ENCODE measurements at places on chromosomes 2 and 18.

DNA sequence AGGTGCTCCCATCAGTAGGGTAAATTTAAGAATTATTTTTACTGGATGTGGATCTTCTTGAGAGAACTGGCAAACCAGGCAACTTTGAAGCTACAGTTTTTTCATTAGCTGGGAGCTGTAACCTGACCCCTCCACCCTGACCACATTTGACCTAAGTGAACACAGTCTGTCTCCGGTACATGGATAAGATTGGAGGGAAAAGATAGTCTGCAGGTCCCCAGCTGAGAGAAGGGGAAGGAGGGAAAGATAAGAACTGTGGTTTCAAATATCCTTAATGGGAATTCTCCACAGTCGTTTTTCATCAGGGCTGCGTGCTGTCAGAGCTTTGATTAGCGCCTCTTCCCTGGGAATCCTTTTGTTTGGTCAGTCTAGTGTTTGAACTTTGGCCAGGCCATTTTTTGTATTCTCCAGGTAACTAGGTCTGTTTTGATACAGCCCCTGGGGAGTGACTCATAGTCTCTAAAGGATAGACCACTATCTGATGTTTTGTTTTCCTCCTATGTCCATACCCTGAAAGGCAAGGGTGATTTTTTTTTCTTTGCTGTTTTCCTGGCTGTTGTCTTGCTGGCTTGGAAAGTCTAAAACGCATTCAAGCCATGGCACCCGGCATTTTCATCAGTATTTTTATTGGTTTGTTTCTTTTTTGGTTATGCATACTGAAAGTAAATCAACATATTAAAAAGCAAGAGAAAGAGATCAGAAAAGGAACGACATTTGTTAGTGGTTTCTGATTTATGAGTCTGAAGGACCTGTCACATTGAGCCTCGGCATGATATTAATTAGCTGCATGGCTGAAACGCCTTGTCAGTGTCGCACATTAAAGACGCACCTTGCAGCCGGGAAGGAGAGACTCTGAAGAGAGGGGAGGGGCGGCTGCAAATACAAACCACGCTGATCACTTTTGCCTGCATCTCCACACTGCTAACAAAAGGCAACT, 183.4 kb upstream of the FN1 start:
- no peak for DNase-seq

DNA sequence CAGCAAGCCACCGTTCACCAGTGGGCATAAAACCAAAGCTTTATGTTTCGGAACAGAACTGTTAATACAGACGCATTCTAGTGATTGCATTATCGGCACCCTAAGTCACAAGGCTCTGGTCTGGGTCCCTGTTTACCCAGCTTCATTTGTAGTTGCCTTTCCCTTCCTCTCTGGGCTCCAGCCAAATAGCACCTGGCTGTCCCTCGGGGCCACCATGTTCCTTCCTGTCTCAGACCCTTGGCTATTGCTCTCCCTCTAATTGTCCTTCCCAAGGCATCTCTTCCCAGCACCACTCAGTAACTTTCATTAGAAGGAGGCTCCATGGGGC, 75.3 kb downstream of the SDC1 start:
- DNase-seq = no peak

GRCh38 chr2:54903736-54904554, 146.3 kb downstream of the RTN4 start:
- DNase-seq = peak; percentile 95

- no peak for DNase-seq
Measured at GRCh38 chr2:208929139-208929864, 494.5 kb upstream of the MAP2 start.

GRCh38 chr2:104023765-104024164, 830.1 kb upstream of the POU3F3 start:
- DNase-seq = no peak

GRCh38 chr2:54465143-54465542, 9.0 kb downstream of the SPTBN1 start:
- no peak for DNase-seq

DNA sequence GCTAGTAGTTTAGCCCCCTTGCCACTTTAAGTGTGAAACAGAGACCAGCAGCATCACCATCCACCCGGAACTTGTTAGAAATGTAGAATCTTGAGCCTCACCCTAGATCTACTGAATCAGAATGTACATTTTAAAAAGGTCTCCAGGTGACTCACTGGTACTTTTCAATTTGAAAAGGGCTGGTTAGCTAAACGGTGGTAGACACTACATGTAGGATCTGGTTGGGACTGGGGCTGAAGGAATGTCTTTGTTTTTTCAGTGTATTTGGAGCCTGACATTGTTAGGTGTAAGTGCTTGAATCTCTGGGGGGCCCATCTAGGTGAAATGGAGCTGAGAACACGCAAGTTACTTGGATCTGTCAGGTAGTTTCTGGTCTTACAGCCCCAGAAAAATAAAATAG, 44.0 kb upstream of the XPO1 start:
- no peak for DNase-seq

DNA sequence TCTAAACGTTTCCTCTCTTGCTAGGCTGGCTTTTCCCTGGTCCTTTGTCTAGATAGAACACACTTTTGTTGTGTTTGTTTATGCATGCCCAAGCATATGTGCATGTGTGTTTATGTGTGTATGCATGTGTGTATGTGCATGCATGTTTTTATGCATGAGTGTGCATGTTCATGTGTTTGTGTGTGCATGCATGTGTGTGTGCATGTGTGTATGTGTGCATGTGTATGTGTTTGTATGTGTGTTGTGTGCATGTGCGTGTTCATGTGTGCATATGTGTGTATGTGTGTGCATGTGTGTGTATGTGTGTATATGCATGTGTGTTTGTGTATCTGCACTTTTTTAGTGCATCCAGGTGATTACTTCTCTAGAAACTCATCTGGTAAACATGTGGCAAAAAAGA, 558.0 kb downstream of the GALR1 start:
- DNase-seq = no peak

GRCh38 chr2:144495227-144496091, 24.5 kb downstream of the ZEB2 start:
- no peak for DNase-seq

- peak; percentile 34 for DNase-seq
Measured at GRCh38 chr2:69335311-69335710, 51.7 kb downstream of the GFPT1 start.

DNA sequence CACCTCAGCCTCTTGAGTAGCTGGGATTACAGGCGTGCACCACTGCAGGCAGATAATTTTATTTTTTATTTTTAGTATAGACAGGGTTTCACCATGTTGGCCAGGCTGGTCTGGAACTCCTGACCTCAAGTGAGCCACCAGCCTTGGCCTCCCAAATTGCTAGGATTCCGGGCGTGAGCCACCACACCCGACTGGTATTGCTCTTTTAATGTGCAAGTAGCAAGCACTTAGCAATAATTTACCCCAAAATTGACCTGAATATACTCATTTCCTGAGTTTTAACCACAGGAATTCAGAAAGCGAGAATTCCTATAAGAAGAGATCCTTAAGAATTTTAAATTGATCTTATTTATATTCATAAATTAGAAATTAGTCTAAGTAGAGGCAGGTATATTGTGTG, 169.1 kb downstream of the CDH2 start:
- no peak for DNase-seq

DNA sequence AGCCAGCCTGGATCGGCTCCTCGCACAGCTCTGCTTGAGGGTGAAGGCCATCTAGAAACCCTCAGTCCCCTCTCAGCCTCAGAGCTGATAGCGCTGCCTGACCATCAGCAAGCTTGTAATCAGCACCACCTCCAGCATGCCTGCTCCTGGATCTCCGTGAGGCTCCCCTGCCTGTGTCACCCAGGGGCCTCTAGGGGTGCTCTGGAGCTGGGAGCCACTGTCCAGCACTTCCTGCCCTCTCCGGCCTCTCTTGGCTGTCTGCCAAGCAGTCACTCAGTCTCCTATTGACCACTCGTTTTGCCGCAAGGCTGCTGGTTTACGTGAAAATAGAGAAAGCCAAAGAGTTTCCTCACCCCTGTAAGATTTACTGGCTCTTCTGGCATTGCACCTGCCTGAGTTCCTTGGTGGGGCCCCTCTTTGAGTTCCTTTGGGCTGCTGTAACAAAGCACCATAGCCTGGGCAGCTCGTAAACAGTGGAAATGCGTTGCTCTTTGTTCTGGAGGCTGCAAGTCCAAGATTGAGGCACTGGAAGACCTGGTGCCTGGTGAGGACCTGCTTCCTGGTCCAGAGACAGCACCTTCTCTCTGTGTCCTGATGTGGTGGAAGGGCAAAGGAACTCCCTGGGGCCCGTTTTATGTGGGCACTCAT, 17.9 kb downstream of the CAPN10 start:
- no peak for DNase-seq

DNA sequence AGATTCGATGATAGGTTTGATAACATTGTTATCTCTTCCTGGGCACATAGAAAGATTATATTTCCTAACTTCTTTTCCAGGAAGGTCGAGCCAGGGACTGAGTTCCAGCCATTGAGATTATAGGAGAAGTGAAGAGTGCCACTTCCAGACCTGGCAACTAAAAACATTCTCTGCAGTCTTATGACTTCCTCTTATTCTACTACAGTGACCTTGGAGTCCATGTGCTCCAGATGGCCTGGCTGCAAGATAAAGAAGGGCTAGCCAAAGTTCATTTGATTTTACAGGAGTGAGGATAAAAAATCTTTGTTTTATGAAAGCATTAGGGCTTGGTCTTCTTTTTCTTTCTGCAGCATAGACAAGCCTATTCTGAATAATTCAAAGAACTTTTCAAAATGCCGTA, 363.0 kb downstream of the FSIP2 start:
- no peak for DNase-seq

DNA sequence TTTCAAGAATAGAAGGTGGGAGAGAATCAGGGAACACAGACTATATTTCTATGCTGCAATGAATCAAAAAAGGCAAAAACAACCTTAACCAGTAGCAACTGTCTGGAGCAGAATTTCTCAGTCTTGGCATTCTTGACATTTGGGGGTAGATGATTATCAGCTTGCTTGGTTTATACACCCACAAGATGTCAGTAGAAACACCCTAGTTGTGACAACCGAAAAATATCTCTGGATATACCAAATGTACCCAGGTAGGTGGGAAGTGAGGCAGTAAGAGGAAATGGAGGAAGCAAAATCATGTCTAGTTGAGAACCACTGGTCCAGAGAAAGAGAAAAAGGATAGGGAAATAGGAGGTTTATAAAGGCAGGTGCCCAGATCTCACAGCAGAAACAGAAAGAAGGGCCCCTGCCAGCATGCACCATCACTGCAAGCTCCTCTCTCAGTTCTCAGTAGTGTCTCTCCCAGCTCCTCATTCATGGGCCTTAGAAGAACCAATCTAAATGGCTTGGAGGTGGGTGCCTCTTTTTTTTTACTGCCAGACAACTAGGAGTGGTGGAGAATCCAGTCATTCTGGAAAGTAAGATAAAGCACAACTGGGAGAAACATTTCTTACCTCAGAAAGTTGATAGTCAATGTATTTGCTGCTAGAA, 50.4 kb downstream of the MBD2 start:
- no peak for DNase-seq

- no peak for DNase-seq
Measured at GRCh38 chr2:231395188-231396057, at the start of gene B3GNT7. Gene B3GNT7, plus strand, starts transcription at chr2:231395710. Its CDS starts 94 bp downstream, at chr2:231395804.

DNA sequence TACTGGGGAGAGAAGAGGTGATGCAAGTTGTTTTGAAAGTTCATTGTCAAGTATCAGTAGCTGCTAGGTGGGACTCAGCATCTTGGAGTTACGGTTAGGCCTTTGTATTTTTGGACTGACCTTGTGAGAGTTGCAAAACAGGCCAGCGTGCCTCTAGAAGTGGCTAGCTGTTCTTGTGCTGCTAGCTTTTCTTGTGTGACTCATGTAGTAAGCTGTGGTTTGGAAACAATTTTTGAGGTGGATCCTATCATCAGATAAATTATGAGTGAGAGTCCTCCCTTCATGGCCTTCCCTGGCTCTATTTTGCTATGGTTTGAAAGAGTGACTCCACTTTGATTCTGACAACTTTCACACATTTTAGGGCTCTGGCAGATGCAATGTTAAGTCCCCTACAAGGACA, 409.2 kb upstream of the HS6ST1 start:
- peak; percentile 87 for DNase-seq

GRCh38 chr2:225806105-225806504, 406.6 kb downstream of the NYAP2 start:
- no peak for DNase-seq

GRCh38 chr2:191642541-191642940, 35.4 kb upstream of the NABP1 start:
- no peak for DNase-seq
